ENCODE measurements at places on chromosomes 16 and 17.
A peak's percentile ranks its signal among the peaks of the same experiment; 100 is the strongest.

GRCh38 chr17:47802341-47803022, 19.1 kb downstream of the OSBPL7 start:
- peak; percentile 24 for DNase-seq

- peak; percentile 73 for DNase-seq
These were observed 62.4 kb upstream of the NLK start for GRCh38 chr17:27980043-27980442.

DNA sequence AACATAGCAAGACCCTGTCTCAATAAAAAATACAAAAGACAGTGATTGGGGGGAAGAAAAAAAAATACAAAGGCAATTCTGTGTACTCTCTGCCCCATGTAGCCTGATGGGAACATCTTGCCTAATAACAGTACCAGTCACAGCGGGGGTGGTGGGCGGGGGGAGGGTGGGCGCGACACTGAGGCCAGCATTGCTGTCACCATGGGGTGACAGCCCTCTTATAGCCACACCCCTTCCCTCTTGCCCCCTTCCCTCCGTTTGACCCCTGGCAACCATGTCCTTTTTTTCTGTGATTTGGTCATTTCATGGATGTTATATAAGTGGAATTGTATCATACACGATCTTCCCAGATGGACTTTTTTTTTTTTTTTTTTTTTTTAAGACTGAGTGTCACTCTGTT, 80.9 kb downstream of the DNAH17 start:
- DNase-seq, result no peak

DNA sequence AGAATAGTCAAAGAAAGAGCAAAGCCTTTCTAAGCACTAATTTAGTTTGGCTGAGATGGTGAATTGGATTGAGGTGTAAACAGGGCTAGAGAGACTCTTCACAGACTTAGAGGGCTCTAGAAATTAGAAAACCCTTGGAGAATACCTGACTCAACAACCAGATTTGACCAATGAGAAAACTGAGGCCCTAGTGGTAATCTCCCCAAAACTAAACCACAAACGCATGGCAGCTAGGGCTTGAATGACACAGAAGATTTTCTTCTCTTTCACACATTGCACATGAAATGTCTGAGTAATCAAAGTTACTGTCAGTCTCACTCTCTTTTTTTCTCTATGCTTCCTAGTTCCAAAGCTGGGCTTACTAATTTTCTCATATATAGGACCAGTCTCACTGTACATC, 314.5 kb upstream of the KCNJ16 start:
- DNase-seq, result no peak

- DNase-seq, result no peak
These were observed 54.7 kb downstream of the CACNG5 start for GRCh38 chr17:66889480-66890230.

DNA sequence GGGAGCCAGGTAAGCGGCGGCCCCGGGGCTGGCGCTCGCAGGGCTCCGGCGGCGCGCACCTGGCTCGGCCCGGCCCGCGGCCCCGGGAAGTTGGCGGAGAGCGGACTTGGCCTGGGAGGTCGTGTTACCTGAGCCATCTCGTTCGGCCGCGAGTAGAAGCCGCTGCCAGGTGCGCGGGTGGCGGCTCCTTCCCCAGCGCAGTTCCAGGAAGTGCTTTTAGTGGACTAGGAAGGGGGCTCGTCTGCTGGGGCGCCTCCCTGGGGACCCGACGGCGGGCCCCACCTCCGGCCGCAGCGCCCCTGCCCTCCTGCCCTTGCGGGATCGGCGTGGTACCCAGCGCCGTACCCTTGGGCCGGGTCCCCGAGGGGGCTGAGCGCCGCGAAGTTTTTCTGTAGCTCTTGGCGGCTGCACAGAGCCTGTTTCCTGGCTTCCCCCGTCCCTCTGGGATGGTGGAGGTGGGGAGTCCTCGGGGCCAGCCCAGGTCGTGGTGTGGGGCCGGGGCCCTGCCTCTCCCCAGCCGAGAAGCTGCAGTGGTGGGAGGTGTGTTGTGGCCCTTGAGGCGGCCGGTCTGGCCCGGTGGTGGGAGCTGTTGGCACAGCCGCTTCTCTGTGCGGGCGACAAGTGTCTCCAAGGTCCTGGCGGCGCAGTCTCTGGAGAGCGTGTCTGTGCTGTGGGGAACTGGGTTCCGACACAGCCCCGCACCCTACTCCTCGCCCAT, 96.9 kb downstream of the RAB11FIP4 start:
- DNase-seq, result no peak

DNA sequence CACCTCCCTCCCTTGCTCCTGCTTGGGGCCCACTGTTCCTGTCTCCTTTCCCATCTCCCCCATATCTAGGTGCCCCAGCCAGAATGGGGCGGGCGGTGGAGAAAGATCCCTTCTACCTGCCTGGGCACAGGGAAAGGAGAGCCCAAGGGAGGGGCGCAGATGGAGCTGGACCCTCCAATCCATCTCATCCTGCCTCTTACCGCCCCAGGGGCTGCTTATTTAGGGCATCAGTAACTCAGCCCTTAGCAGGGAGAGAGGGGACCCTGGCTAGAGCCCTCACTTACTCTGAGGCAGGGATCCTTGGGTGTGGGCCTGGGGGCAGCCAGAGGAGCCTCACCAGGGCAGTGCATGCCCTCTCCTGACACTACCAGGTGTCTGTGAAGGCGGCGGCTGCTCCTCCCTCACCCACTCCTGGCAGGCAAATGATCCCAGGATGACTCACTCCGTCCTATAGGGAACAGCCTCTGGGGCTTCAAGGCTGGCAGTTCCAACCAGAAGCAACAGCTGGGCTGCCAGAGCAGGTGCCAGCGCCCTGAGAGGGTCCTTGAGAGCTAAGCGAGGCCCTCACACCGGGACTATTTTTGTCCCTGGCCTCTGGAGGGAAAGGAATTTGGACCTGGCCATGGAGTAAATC, 16.3 kb upstream of the BCAR1 start:
- DNase-seq, result peak; percentile 80

GRCh38 chr16:71767060-71767900, 41.4 kb downstream of the AP1G1 start:
- DNase-seq, result no peak

DNA sequence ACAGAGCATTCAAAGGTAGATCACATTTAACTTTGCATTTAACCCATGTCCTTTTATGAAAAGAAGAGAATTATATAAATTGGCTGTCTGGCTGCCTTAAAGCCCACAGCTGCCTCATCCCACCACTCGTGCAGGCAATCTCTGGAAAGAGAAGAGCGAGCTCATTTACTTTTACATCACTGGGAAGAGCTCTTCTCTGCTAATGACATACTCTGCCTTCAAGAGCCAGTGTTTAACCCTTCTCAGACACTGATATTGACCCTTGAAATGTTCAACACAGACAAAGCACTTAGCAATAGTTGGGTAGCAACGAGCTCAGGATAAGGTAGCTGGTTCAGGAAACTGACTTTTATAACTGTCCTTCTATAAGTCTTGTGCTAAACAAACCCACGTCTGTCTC, 6.8 kb downstream of the KRT38 start:
- DNase-seq, result no peak

- DNase-seq, result no peak
These were observed 8.3 kb downstream of the BANP start for GRCh38 chr16:87959391-87959990.

DNA sequence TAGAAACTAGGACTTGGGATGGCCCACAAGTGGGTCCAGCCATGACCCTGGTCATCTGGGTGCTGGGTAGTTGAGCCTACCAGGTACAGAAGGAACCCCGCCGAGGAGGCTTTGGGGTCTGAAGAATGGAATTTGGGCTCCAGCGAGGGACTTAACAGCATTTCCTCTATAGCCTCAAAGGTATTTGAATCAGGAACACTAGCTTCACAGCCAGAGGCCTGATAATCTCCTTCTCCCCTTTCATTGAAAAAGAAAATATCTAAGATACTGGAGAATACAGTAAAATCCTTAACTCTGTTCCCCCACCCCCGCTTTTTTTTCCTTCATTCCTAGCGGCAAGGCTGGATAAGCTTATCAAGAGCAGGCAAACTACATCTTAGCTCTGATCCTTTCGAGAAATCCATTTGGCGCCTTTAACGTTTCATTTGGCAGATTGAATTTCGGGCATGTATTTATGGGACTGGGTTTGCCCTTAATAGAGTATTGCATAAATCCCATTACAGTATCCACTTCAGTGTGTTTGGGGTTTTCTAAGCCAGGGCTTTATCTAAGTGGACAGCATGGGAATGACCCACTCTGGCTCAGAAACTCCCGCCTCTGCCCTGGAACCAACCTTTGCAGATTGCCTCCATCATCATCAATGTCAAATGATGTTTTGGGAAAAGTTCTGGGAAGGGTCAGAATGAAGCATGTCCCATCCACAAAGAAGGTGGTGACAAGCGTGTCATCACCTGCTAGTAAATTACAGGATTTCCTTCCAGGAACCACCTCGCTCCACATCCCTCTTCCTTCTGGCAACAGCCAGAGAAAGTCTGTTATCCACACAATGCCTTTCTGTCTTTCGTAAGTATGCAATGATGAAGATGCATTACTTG, 36.9 kb downstream of the XYLT1 start:
- no peak for DNase-seq

DNA sequence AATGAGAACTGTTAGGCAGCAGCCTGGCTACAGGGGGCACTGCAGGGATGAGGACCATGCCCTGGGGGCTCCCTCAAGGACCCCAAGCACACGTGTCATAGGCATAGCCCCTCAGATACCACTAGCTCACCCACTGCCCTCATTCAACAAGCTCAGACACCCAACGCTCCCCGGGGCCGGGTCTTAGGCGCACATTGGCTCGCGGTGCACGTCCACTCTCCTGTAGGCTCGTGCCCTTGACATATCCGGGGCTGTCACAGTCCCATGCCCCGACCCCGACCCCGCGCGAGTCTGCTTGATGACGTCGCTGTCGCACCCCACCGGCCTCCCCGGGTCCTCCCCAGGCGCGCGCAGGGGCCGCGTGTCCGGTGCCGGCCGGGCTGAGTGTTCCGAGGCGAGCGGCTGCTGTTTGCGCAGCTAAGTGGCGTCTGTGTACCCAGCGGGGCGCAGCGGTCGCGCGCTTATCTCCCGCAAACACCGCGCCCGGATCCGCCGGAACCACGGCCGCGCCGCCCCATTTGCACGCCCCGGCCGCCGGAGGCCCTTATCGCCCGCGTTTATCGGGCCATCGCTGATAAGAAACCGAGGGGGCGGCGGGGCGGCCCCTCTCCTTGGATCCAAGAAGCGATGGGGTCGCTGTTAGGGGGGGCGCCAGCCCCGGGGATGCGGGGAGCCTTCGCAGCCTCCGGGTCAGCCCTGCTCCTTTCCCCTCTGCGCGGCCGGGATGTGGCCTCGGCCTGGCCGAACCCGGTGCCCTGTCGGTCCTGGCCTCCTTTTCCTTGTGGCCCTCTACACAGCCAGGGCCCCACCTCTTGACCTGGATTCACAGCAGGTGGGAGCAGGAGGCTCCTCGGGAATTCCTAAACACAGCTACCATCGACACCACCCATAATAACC, 20.7 kb upstream of the NAGS start:
- no peak for DNase-seq

DNA sequence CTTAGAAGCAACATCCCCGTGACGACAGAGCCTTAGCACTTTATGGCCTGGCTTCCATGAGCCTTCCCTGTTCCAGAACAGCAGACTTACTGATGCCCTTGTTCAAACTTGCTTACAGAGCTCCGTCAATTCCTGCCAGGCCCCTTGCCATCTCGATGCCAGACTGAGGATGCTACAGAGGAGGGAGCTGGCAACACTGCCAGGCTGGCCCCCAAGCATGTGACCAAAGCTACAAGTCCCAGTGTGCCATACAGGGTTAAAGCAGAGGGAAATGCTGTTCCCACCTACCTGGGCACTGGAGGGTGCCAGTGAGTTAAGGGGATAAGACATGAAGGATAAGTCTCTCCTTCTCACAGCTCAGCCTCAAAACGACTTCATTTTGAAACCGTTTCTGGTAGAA, 33.5 kb upstream of the SREBF1 start:
- no peak for DNase-seq

DNA sequence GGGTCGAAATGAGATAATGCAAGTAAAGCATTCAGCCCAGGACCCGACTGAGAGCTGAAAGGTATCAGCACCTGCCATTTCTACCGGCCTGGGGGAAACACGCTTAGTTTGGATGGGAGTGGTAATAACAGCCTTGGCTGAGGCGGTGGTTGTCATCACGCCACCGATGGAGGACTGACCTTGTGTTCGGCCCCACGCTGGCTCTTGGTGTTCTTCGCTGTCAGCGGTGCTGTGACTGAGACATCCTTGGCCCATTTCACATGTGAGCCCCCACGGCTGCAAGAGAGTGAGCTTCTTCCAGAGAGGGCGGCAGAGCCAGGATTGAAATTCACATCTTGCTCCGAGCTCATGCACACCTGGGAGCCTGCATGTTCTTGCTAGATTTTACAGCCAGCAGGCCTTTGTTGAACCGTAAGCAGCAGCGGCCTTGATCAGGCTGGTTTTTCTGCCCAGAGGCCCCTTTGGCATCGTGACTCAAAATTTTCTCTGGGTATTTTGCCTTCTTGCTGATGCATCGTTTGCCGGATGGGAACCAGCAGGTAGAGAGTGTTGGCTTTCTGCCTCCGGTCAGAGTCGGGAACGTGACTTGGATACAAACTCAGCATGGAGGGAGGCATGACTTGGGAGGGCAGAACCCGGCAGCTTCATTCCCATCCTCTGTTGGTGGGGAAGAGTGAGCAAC, 341.5 kb downstream of the SNX29 start:
- no peak for DNase-seq

DNA sequence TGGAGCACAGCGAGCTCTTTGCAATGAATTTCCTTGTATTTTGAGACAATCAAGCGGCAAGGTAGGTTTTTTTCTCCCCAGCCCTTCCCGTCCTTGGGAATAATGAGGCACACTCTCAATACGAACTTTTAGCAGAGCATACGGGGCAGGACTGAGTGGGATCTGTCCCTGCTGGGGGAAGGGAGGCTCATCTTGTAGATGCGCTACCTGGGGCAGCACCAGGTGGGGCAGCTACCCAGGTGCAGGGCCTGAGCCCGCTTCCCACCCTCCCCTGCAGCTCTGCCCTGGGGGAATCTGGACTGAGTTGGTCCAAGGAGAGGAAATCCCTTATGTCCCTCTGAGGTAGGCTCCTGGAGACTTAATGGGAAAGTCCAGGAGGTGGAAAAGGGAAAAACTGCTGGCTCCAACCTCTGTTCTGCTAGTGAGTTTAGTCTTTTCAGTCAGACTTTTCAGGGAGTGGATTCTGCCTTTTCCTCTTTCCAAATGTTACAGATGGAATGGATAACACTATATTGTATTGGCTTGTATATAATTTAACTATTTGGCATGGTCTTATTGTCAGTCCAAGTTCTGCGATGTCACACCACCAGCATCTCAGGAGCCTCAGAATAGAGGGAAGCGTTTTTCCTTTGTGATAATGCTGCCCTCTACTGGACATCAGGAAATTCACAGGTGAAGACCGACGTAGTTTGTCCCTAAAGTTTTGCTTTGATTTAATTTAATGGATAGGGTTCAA, 9.6 kb upstream of the CES1 start:
- DNase-seq, result peak; percentile 26

GRCh38 chr16:1193143-1193824, 31.8 kb downstream of the TPSG1 start:
- no peak for DNase-seq
